ENCODE measurements at places on chromosomes 3 and 15.

DNA sequence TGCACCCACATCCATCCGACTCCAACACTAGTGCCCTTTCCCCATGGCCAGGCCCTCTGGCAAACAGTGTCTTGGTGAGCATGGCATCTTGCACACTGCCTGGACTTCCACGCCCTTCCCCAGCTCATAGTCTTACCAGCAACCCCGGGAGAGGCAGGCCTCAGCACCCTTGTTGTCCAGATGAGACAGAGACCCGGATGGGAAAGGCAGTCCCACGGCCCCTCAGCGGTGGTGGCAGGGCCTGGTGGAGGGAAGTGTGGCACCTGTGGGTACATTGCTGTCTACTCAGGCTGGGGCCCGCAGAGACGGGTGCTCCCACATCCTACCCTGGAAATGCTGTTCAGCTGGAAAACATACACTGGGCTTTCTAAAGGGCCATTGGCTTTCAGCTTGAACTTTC, 28.4 kb downstream of the HDAC11 start:
- DNase-seq: no peak

DNA sequence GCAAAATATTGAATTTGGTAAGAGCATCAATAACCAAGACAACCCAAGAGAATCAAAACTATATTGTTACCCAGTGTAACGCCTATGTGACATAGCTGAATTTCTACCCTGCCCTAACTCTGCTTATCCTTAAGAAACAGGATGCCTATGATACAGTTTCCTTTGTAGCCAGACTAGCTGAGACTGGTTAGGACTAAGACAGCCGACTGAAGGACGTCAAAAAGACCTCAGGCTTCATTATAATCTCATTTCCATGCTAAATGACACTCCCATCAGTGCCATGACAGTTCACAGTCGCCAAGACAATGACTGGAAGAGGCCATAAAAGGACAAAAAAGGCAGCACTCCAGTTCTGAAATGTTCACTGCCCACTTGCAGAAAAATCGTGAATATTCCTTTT, 66.8 kb downstream of the GBE1 start:
- no peak for DNase-seq

DNA sequence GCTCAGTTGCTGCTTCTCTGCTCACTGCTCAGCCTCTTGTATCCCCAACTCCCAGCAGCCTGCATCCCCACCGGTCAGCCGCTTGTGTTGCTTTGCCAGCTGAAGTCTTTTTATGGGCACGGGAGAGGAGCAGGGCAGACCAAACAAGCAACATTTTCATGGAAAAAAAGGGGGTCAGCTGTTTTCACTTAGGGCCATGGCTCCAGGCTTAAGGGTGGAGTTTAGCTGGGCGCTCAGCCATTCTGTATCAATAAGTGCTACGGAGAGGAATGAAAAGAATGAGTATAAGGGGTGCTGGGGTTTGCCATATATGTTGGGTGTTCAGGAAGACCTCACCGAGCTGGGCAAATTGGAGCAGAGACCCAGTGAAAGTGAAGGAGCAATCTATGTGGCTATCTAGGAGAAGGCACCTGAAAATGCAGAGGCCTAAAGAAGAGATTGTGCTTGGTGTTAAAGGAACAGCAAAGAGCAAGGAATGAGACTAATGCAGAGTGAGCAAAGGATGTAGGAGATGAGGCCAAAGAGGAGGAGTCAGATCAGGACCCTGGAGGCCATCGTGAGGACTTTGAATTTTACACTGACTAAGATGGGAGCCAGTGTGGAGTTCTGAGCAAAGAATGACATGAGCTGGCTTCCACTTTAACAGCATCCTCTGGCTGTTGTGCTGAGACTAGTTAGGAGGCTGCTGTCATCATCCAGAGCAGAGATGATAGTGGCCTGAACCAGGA, 16.6 kb upstream of the IREB2 start:
- no peak for DNase-seq

DNA sequence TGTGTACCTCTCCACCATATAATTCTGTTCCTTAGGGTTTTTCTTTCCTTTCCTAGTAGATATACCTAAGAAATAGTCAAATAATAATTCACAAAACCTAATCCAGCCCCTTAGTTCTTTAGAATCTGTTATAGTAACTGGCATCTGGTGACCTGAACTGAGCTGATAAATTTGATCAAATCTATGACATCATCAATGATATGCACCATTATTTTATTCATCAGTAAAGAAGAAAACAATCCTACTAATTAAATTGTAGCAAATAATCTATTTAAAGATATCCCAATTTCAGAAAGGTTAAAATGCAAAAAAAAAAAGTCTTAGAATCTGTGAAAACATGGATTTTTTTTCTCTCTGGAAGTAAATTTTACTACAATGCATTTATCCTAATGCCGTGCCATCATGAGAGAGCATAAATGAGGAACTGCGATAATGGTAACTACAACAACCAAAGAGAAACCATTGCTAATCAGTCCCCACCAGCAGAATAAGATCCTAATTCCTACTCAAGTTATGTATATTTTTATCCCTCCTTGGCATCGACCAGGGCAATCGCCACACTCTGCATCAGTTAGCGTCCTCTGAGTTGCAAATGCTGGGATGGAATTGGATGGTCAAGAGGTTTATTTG, 6.6 kb upstream of the MNS1 start:
- no peak for DNase-seq

DNA sequence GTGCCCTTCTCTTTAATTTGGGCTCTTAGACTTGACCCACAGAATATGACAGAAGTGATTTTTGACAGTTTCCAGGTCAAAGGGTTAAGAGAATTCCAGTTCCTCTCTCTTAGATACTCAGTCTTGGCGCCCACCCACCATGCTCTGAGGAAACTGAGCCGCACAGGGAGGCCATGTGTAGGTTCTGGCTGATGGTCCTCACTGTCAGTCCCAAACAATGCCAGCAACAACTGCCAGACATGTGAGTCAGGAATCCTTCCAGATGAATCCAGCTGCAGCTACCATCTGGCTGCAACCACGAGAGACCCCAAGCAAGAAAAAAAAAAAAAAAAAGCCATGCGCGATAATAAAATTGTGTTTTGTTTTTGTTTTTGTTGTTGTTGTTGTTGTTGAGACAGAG, 326.6 kb downstream of the MAGI1 start:
- no peak for DNase-seq

- no peak for DNase-seq
Observed at GRCh38 chr3:155617346-155617925, 127.4 kb downstream of the PLCH1 start.

Data from activated T-helper 1 cell treated with anti-CD3 and anti-CD28 coated beads, Interleukin-2, amount 50 U/mL, for 16 hours (primary cell).